ENCODE measurements at places on chromosomes 7 and 10.

GRCh38 chr7:73894733-73895551, 34.0 kb downstream of the TMEM270 start:
- no peak for DNase-seq

GRCh38 chr10:119346095-119346832, 138.9 kb downstream of the GRK5 start:
- DNase-seq, result no peak

DNA sequence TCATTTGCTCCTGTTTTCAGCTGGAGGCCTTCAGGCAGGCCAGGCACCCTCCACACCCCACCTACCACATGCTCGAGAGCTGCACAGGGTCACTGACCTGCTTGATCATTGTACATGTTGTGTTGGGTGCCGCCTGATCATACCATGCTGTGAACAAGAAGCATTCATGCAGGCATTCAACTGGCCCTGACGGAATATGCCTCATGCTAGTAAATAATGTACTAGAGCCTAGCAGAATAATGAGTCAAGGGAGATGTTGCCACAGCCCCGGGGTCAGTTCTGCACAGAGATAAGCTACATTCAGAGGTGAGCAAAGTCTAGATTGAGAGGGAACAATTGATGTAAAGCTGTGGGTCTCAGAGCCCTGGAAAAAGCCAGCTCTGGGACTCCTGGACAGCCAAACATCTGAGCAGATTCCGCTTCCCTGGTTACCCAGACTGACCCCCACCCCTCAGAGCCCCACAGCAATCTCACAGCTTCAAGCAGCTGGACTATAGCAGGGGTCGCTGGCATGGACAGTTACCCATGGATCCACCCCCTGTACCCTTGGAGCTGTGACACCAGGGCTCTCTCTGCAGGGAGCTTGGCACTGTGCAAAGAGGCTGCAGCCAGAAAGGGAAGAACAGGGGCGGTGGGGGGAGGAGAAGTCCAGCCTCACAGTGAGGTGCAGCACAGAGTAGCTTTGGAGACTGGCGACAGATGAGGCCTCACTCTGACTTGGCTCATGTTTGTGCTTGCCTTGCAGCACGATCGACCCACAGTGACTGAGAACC, 86.6 kb downstream of the FRMPD2 start:
- no peak for DNase-seq

- DNase-seq, result no peak
Measured at GRCh38 chr7:3977391-3977790, 676.3 kb downstream of the SDK1 start.

- no peak for DNase-seq
Measured at GRCh38 chr10:11345224-11346054, 266.0 kb downstream of the USP6NL start.

- DNase-seq, result no peak
Measured at GRCh38 chr10:32940321-32941301, 17.4 kb downstream of the ITGB1 start.

GRCh38 chr7:68247126-68247525, 1250.5 kb downstream of the TYW1 start:
- no peak for DNase-seq

- peak; percentile 39 for DNase-seq
Measured at GRCh38 chr7:138001529-138002095, at the start of gene CREB3L2. Gene CREB3L2, minus strand, starts transcription at chr7:138002086. Its CDS starts 381 bp downstream, at chr7:138001705.

DNA sequence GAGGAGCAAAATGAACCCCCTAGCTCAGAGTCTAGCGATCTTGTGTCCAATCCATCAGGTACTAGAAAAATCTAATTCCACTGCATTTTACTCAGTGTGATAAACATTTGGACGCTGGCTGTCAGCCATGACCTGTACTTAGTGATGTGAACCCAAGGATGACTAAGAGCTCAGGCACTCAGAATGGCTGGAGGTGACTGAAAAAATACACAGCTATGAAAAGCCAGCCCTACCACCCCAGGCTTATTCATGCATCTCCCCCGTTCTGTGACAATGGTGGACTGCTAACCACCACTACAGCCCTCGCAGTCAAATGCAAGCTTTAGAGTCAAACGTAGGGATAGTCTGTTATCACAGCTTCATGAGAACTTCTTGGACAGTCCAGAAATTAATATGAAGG, 14.9 kb downstream of the AFAP1L2 start:
- no peak for DNase-seq

DNA sequence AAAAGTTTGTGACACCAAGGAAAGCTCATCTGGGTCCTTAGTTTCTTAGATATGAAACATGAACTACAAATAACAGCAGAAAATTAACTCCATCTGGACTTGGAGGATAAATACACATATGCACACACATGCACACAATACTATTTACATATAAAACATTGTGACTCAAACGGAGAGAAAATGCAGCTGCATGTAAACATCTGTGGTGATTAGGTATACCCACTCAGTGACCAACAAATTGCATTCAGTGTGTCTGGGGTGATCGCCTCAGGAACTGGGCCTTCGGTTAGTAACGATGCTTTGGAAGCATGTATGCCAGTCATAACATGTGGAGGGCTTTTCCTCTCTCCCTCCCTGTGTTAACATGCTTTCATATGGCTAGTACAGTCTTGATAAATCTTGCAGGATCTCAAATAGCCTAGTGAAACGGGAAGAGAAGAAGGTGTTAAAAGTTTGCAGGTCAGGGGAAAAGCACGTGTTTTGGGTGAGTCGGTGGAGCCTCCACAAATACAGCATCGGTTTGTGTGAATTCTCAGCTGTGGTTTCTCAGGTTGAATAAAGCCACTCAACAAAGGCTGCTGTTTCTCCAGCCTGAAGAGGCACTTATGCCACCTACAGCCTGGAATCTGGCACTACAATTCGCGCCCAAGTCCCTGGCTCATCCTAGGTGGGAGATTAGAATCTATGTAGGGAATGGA, 8.7 kb upstream of the GLRX3 start:
- DNase-seq, result peak; percentile 7

- DNase-seq, result no peak
Measured at GRCh38 chr10:11895108-11895466, 71.9 kb downstream of the PROSER2 start.

DNA sequence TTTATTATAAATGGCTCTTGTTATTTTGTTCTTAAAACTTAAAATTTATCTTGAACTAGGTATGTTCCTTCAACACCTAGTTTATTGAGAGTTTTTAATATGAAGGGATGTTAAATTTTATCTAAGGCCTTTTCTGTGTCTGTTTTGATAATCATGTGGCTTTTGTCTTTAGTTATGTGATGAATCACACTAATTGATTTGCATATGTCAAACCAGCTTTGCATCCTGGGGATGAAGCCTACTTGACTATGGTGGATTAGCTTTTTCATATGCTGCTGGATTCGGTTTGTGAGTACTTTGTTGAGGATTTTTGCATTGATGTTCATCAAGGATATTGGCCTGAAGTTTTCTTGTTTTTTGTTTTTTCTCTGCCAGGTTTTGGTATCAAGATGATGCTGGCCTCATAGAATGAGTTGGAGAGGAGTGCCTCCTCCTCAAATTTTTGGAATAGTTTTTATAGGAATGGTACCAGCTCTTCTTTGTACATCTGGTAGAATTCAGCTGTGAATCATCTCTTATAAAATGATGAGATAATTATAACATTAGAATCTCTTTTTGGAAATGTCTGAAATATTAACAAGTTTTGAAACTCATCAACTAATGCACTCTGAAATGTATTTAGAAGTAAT, 78.7 kb upstream of the AGR3 start:
- no peak for DNase-seq

GRCh38 chr7:104679085-104679484, 334.9 kb upstream of the KMT2E start:
- no peak for DNase-seq

DNA sequence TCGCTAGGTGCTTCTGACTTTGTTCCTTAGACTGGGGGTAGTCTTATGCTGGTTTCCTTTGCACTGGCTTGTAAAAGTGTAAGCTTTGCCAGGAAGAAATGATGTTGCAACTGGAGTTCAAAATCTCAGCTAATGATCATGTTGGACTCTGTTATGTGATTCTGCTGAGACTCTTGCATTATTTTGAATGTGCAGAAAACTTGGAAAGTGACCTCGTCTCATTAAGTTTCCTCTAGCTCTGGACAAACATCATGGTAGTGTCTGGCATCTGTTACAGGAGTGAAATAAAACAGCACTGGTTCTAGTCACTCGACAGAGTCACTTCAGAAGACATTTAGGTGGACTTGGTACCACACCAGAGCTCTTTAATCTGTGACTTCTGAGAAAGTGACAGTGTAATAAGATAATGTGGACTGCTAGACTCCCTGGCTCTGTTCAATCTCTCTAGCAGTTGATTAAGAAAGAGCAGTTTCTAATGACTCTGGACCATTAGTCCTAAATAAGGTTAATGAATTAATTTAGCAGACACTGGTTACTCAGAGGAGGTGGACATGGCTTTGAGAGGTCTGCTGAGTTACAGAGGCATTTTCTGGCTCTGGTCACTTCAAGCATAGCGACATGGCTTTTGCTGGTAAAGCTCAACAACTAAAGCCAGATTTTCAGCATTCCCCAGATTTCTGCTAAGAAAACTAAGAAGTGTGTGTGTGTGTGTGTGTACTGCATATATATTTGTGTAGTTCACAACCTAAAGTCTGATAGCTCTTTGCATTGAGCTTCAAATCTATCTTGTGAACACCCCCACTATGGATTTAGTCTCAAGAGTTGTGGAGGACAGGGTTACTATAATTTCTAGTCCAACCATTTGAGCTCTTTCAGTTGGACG, 2.0 kb downstream of the NRP1 start:
- DNase-seq, result no peak

DNA sequence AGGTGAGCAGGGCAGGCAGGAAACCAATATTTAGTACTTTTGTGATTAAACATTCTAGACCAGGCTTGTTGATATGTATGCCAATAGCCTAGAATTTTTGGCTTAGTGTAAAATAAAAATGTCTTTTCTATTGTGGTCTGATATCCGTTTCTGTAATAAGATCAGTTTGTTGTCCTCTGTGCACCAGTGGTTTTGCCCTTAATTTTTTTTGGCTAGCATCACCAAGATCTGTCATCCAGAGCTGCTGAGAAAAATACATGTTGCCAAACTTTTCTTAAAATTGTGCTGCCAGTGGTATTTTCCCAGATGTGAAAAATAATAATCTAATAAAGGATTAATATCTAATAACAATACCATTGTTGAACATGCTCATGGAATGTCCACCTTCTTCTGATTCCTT, 115.6 kb downstream of the TWIST1 start:
- no peak for DNase-seq

DNA sequence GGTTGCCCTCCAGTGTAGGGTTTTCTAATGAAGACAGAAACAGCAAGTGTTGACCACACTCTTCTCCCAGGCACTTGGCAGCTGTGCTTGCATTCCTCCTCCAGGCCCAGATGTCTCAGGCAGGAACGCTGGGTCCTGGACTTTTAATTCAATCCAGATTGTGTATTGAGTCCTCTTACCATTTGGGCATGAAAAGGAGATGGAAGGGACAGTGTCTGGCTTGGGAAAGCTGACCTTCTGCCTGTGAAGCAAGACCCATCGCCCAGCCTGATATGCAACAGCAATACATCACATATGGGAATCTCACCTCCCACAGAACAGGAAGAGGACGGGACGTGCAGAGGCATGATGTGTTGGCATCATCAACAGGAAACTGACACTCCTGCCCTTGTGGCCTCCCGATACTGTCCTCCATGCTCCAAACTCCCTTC, 174.4 kb upstream of the LYZL2 start:
- DNase-seq, result no peak

- no peak for DNase-seq
Measured at GRCh38 chr7:67917437-67917755, 920.8 kb downstream of the TYW1 start.

- DNase-seq, result no peak
Measured at GRCh38 chr7:37970211-37970610, 49.8 kb downstream of the EPDR1 start.

GRCh38 chr7:154871507-154871906, 131.4 kb downstream of the PAXIP1 start:
- DNase-seq, result no peak

- DNase-seq, result no peak
Measured at GRCh38 chr7:65441010-65441409, 67.4 kb downstream of the ZNF92 start.

GRCh38 chr10:72682638-72683037, 9.3 kb upstream of the MCU start:
- DNase-seq, result no peak

DNA sequence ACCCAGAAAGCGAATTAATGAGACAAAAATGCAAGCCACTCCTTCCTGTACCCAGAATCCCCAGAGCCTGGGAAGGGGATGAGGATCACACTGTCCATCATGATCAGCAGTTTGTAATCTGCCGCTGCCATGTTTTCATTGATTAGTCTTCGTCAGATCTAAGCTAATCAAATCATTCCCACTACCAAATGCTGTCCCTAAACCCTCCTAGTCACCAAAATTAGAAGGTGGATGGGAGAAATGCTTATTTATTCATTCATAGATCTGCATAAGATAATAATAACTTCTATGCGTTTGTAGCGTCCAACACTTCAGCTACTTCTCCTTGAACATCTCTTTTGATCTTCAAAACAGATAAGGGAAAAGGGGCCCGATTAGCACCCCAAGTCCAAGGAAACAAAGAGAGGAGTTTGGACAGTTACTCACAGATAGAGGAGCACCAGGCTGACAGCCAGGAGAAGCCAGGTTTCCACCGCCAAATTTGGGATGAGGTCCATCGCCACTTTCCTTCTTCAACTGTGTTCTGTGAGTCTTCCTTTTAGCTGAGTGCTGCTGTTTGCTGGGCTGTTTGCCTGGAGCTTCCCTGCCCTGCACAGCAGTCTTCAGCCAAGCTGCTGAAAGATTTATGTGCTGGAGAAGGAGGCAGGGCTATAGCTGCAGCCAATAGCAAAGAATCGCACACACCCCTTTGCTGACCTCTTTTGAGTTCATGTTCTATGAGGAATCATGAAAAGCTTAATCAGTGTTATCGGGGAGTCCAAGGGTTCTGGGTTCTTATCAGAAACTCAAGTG, at the start of gene CYP3A5:
TSS of gene CYP3A5 (minus strand) at position 597 of the 792 bp plus-strand sequence. CDS start at position 497, 100 bp downstream.
- no peak for DNase-seq

DNA sequence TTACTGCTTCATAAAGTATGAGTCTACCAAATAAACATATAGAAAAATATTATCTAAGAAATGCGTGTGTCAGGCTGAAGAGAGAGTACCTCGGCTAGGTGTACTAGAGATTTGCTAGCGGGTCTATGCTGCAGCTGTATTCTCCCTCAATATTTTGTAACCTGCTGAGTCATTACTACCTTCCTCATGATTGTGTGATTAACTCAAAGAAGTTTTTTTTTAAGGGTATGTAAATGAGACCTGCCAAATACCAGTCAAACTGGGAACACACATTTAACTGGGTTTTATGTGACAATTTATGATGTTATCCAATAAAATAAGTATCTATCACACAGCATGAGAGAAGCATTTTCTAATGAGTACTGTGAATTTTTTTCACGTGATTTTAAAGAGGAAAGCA, 180.4 kb downstream of the RNF133 start:
- DNase-seq, result no peak

GRCh38 chr7:49255054-49255453, 330.7 kb downstream of the CDC14C start:
- DNase-seq, result no peak

- DNase-seq, result no peak
Measured at GRCh38 chr10:118882741-118883140, 128.0 kb upstream of the CACUL1 start.

DNA sequence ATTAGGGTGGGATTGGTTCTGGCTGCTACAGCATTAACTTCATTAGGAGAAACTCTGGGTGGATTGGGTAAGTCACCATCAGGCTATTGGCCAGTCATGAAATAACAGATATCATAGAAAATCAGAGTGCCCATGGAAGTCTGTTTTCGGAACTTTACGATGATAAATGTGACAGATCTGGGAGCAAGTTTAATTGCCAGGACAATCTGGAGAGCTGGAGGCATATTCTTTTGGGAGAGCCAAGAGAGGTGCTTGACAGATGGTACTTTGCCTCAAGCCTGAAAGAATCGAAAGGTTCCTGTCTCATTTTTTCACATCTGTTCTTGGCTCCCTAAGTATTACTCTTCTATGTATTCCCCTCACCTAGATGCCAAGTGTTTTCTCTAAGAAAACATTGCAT, 369.9 kb downstream of the CNTNAP2 start:
- no peak for DNase-seq
